NCI-H1417 (cell line): ENCODE measurements at places on chromosomes 6 and 20.
A peak's percentile ranks its signal among the peaks of the same experiment; 100 is the strongest.

DNA sequence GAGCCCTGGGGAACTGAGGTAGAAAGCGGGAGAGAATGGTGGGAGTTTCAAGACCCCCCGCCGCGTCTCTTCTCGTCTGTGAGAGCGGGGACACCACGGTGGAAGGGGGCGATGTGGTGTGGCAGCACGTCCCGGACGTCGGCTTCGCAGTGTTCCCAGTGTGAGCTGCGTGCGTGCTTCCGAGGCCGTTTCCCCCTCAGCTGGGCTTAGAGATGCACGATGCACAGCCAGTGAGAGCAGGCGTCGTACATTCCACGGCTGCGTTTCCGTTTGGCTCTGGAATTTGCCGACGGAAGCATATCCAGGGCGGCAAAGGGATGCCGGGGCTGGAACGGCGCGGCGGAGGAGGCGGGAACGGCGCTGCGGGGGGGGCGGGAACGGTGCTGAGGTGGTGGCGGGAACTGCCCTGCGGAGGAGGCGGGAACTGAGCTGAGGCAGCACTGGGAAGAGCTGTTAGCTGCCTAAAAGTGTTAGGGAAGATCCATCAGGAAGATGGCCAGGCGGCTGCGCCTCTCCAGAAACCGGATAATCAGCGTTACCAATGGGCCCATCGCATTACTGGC lies 37.7 kb downstream of the KIF25 start:
- peak; percentile 59 for DNase-seq

DNA sequence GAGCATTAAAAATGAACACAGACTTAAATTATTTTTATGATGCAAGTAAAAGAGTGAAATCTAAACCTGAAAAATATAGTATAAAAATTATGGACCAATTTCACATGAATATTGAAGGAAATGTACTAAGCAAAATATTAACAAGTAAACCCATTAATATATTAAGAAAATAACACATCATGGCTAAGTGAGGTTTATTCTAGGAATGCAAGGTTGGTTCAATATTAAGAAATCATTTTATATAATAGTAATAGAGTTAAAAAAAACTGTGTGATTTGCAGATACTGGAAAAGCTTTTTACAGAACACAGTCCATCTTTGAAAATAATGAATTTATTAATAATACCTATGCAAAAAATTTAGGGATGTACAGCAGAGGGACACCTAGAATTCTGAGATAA lies 20.9 kb downstream of the ZSCAN12 start:
- DNase-seq, result no peak

DNA sequence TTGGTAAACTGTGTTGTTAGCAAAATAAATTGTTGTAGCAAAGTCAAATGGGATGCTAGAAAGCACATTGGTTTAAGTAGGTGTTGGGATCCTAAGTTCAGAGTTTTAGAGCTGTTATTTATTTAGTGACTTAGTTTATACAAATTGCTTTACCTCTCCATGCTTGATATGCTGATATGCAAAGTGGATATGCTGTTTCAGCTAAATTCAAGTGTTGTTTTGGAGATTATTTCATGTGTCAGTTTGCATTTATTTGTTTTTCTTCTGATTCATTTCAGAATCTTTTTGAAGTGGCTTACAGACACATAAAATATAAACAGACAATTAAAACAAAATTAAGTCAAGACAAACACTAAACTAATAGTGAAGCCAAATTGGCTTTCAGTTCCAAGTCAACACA lies 203.5 kb downstream of the ADGRB3 start:
- no peak for DNase-seq

DNA sequence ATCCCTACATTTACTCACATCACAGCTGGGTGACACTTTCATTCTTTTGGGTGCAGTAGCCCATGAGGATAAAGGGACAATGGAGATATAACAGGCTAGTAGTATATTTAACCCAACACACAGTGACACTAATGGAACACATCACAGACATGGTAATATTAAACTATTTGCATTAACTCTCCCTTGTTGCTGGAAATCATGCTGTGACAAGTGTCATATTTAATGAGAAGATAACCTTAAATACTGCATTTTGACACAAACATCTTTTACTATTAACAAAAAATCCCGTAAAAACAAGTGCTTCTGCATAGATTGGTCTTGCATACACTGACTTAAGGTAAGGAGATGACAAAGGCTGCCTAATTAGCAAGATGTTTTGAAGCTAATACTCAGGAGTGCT lies 45.5 kb downstream of the CNR1 start:
- peak; percentile 59 for DNase-seq

GRCh38 chr6:163861627-163862026 lies 447.1 kb downstream of the QKI start:
- no peak for DNase-seq

DNA sequence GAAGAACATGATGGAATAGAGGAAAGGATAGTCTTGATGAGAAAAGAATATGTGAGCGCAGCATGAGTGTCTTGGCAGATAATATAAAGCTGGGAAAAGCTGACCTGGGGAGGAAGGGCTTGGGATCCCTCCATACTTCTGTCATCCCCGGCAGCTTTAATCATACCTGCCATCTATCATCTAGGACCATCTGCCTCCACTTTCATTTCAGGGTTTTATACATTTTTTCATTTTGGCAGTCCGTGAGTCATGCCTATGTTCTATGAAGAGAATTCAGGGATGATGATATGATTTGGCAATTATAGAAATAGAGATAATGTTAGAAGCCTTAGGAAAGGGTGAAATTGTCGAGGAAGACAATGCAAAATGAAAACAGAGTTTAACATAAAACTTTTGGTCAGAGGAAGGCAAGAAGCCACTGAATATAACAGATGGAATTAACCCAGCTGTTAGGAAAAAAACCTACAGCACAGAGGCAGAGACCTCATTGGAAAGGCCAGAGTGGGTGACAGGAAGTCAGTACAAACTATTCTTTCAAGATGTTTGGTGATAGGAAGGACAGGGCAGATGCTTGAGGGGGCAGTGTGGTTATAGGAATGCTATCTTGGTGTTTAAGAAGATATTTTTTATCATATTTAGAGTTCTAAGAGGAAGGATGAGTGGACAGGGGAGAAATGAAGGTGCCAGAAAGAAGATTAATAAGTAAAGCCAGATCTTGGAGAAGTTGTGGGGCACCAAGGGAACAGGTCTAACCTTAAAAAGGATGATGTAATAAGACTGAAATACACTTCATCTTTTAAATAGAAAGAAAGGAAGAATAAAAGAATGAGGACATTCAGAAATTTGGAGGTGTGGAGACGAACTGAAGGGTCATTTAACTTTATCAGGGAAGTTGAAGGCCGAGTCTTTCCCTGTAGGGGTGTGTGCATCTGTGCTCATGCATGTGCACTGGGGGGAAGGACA lies 37.8 kb downstream of the MARCKS start:
- DNase-seq, result no peak
